Stimulated activated naive CD8-positive, alpha-beta T cell treated with anti-CD3 and anti-CD28 coated beads, Interleukin-15, amount 100 ng/mL, for 72 hours (primary cell): ENCODE measurements at places on chromosomes 2 and 18.

- DNase-seq, result no peak
Observed at GRCh38 chr18:36066686-36067054, 689 bp downstream of the RPRD1A start.

- DNase-seq, result no peak
Observed at GRCh38 chr2:237294460-237294859, 119.5 kb downstream of the COL6A3 start.

GRCh38 chr2:204680576-204680975 is 135.3 kb downstream of the PARD3B start:
- no peak for DNase-seq

DNA sequence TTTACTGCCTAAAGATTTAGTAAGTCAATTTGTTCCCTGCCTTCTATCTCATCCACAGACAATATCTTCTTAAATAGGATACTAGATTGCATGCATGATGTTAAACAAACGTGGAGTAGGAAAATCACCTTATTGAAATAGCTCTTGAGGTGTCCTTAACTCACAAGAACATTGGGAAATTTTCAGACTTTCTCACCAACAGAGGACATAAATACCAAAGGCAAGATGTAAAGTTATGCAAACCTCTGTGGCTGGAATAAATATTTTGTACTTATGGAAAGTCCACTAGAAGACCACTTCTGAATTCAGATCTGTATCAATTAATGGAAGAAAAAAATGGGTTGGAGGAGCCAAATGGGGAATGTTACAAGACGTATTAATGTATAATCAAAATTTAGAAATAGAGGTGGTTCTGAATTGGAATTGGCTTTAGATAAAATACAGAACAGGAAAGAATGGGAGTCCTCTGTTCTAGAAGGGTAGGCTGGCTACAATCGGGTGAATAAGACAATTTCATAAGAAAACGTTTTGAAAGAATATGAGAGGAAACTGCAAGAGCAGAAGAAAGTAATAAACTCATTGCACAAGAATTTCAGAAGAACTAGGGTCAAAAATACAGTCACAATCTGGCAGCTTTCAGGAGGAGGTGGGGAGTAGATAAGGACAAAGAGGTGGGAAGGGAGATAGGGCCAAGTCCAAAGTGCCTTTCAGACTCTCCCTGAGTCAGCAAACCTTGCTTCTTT is 69.3 kb upstream of the FN1 start:
- no peak for DNase-seq

DNA sequence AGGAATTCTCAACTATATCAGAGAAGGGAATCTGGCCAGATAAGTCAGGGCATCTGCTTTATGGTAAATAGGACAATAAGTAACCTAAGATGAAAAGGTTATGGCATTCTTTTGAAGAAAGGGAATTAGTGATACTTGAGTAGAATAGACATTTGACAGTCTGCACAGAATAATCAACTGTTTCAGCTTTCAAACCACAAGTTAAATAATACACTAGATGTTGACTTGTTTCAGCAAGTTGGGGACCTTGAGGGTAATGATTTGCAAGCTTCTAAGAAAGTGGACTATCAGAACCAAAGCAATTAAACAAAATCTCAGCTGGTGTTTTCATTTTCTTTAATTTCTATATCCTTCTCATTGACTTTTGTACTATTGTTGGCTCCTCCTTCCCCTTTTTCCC is 54.5 kb downstream of the SLC39A10 start:
- DNase-seq, result no peak

GRCh38 chr18:9103376-9103873 is 926 bp downstream of the NDUFV2 start:
- no peak for DNase-seq

DNA sequence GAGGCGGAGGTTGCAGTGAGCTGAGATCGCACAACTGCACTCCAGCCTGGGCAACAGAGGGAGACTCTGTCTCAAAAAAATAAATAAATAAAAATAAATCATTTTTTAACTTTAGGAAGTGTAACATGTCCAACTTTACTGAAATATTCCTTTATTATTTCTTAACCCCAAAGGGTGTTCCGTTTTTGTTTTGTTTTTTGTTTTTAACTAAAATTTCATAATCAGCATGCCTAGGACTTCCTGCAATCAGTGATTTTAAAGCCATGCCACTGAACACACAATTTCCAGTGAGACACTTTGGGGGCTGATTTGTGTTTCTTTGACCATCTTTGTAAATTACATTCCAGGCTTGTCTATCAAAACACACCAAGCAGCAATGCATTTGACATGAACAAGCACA is 7.1 kb downstream of the CATIP start:
- no peak for DNase-seq

DNA sequence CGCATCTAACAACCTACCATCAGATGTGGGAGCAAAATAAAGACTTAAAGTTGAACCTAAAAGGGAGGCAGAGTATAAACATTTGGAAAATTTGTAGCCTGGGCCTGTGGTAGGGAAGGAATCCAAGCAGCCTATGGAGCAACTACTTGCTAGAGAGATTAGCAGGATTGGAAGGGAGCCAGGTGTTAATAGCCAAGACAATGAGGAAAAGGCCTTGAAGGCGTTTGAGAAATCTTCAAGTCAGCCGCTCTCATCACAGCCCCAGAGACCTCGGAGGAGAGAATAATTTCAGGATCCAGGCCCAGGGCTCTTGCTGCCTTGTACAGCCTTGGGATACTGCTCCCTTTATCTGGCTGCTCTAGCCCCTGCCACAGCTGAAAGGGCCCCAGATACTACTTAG is 219.7 kb downstream of the THSD7B start:
- no peak for DNase-seq

GRCh38 chr2:102018823-102019445 is 27.2 kb downstream of the IL1R2 start:
- DNase-seq, result no peak

DNA sequence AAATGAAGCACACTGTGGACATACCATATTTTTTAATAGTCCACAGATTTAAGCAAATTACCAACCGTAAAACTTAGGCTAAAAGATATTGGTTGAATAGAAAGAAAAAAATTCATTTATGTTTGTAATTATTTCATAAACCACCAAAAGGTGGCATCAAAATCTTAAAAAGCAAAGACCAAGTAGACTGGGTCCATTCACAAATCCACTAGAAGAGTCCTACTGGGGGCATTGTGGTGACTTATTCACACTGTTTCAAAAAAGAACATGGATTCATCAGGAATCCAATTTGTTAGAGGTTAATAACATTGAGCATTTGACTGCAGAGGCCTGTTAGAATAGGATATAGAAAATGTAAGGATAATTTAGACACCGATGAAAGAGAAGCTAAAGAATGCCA is 194.9 kb upstream of the KYNU start:
- no peak for DNase-seq

- DNase-seq, result no peak
Observed at GRCh38 chr2:176270100-176270750, 983 bp downstream of the MTX2 start.
